ENCODE measurements at places on chromosomes 2 and 18.
A peak's percentile ranks its signal among the peaks of the same experiment; 100 is the strongest.

DNA sequence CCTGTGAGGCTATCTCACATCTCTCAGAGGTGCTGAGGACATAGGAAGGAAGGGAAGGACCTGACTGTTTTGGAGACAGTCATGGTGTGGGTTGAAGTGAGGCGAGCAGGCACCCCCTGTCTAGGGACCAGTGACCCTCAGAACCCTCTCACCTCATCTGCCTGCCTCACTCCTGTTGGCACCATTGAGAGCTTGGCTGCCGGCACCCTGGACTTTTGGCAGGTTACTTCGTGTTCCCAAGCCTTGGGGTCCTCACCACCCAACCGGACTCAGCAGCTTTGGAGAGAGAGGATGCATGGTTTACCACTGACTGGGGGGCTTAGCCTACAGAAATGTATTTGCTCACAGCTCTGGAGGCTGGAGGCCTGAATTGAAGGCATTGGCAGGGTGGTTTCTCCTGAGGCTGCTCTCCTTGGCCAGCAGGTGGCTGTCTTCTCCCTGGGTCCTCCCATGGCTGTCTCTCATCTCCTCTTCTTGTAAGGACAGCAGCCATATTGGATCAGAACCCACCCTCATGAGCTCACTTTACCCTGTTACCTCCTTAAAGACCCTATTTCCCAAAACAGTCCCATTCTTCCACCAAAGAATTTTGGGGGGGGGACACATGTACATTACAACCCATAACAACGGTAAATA, 142.0 kb downstream of the TSN start:
- peak; percentile 40 for DNase-seq

GRCh38 chr2:132560562-132560961, 109.4 kb downstream of the LYPD1 start:
- DNase-seq = no peak

DNA sequence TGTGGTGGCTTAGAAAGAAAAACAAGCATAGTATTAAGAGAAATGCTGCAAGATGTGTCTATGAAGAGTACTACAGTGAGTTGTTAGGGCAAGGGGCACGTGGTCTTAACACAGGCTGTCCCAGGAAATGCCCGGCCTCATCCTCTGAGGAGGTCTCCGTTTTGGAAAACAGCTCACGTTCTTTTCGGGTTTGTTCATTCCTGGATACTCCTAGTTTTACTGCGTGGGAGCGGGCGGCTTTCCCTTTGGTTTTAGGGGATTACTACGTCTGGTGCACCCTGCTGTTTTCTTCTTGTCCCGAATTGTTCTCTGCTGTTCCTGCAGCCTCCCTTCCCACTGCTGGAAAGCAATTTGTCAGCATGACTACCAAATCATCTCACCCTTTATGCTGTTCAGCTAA, 55.5 kb upstream of the RAB6D start:
- DNase-seq = no peak

DNA sequence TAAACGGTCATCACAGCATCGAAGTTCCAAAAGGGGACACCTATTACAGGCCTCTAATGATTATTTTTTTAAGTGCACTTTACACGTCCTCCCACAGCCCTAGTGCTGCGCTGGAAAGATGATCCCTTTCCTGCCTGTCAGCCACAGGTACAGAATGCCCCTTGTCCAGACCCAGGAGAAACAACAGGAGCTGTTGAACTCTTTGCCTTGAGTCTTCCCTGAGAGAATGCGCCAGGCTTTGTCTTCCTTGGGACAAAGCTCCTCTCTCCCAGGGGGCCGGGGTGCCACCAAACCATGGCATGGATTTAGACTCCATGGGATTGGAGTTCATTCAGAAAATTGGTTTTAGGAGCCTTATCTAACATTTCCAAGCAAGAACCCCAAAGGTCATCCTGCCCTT, 319.0 kb upstream of the SOX11 start:
- no peak for DNase-seq

- no peak for DNase-seq
Observed at GRCh38 chr2:217792626-217793527, 209.9 kb downstream of the TNS1 start.

GRCh38 chr2:51795248-51795888, 763.4 kb upstream of the NRXN1 start:
- peak; percentile 32 for DNase-seq

DNA sequence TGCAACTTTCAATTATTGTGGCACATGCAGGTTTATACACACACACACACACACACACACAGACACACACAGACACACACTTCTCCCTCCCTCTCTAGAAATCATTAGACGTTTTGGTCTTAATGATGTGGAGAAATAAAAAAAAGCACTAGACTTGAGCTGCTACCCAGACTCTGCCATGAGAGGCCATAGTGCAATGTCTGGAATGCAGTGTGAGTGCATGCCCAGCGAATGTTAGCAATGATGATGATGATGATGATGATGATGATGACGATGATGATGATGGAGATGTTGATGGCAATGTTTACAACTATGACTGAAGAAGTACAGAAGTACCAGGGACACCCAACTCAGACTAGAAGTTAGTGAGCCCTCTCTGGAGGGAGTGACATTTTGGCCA, 23.8 kb upstream of the KLHL29 start:
- DNase-seq = no peak

DNA sequence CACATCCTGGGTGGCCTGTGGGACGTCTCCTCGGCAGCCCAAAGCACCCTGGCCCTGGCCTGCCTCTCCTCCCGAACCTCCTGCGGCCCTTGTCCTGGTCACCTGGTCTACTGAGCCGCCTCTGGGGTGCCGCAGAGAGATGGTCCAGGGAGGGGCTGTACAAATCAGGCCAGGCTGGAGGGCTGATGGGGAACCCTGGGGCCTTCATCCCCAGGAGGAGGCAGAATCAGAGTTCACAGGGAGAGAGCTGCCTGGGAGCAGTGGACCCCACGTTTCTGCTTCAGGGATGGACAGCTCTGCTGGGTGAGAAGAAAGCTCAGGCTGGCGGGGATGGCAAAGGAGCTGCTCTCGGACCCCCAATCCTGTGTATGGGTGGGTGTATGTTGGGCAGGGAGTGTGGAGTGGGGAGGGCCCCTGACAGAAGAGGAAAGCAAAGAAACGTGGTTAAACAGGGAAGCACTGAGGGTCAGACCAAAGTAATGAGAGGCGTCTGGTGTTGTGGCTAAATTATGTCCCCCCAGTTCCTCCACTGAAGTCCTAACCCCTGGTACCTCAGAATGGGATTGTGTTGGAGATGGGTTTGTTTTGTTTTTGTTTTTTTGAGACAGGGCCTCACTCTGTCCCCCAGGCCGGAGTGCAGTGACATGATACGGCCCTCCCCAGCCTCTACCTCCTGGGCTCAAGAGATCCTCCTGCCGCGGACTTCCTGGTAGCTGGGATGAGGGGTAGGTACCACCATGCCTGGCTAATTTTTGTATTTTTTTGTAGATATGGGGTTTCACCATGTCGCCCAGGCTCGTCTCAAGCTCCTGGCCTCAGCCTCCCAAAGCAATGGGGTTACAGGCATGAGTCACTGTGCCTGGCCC, 73.4 kb upstream of the SMAD7 start:
- no peak for DNase-seq

DNA sequence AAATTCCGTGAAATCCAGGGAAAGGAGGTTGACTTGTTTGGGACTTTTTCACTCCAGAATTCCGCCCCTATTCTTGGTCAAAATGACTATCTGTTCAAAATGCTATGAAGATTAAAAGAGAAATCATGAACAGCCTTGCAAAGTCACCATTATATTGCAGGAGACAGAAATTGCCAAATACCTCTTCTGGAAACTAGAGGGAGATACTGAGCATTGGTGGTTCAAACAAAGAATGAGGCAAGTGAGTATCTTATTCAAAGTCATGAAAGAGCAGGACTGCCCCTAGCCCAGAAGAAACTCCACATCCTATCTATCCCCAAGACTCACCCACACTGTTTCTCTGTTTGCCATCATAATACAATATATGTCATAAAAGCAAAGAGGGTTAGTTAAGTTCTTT, 862.3 kb upstream of the POU3F3 start:
- DNase-seq = peak; percentile 38

DNA sequence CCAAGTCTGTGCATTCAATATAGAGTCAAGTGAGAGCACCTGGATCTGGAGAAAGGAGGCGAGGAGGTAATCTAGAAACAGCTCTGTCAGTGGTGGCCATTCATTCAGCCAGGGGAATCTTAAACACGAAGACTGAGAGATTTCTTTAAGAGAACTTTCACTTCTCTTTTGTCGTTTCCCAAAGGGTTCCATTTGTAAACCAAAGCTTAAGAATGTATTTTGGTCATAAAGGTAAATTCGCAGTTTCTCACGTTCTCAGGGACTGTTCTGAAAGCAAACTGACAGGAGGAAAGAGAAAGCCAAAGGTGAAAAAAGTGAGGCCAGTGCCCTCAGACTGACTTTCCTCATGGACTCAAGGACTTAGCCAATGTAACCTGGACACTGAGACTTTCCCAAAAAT, 513.5 kb downstream of the CMPK2 start:
- DNase-seq = no peak

- DNase-seq = no peak
Observed at GRCh38 chr18:41681138-41681880, 273.7 kb upstream of the PIK3C3 start.
